Muscle of arm (tissue), 14 donors: ENCODE measurements at places on chromosomes 2 and 18. TPM values are rescaled to one million over a fixed set of nuclear protein-coding genes. Genes with fewer than 3 reads are reported as not detected.

RSAD2 gene
- 4.8 TPM for polyA plus RNA-seq

NDUFV2 gene
- 76.1 TPM for polyA plus RNA-seq

CKAP2L gene
- polyA plus RNA-seq: 9.5 TPM

OSBPL1A gene
- polyA plus RNA-seq: 51.1 TPM

NEU2 gene
- polyA plus RNA-seq: not detected

ITGA4 gene
- polyA plus RNA-seq: 41.0 TPM

C1GALT1C1L gene
- 1.5 TPM for polyA plus RNA-seq

SERPINB12 gene
- polyA plus RNA-seq: 0.46 TPM

SCG2 gene
- 0.06 TPM for polyA plus RNA-seq

MFSD2B gene
- 1.8 TPM for polyA plus RNA-seq

GKN2 gene
- polyA plus RNA-seq: not detected

GNLY gene
- polyA plus RNA-seq: 1.5 TPM

AFG3L2 gene
- polyA plus RNA-seq: 45.1 TPM

DPYSL5 gene
- polyA plus RNA-seq: 21.9 TPM

ALKAL2 gene
- 1.7 TPM for polyA plus RNA-seq

UGT1A1 gene
- polyA plus RNA-seq: not detected

KYNU gene
- polyA plus RNA-seq: not detected

TTR gene
- 1.1 TPM for polyA plus RNA-seq

SDC1 gene
- not detected for polyA plus RNA-seq

TPGS2 gene
- polyA plus RNA-seq: 90.5 TPM

SH3RF3 gene
- polyA plus RNA-seq: 5.1 TPM

RAB6D gene
- polyA plus RNA-seq: 1.2 TPM

LBX2 gene
- 1.5 TPM for polyA plus RNA-seq
